ENCODE measurements at places on chromosomes 5 and 9.

GRCh38 chr5:157571357-157571827 lies 4.2 kb downstream of the ADAM19 start:
- DNase-seq, result no peak

GRCh38 chr9:82981552-82981951 lies 81.4 kb downstream of the RASEF start:
- no peak for DNase-seq

DNA sequence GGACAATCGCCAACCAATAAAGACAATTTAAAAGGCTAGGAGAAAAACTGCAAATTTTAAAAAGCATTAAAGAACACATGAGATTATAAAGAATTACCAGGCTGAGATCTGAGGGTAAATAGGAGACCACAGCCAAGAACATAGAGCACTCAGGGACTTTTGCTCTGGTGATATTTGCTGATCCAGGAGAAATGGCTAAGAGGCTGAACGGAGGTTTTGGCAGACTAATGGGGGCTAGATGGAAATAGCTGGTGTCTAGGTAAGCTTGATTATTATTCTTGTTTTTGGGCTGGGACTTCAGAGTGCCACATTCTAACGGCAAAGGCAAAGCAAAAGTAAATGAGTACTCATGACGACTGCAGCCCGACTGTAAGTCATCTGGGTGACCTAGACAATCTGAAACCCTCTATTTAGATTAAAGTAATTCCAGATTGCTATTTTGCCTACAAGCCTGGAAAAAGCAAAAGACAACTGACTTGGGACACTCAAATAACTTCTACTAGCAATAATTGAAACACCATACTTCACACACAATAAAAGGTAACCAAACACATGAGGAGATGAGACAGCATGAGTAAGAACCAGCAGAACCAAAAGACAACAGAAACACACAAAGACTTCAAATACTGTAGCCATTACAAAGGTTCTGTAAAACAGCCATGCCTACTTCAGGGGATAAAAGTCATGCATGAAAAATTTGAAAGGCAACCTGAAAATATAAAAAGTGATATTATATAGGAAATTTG lies 68.8 kb downstream of the JAKMIP2 start:
- DNase-seq, result no peak

DNA sequence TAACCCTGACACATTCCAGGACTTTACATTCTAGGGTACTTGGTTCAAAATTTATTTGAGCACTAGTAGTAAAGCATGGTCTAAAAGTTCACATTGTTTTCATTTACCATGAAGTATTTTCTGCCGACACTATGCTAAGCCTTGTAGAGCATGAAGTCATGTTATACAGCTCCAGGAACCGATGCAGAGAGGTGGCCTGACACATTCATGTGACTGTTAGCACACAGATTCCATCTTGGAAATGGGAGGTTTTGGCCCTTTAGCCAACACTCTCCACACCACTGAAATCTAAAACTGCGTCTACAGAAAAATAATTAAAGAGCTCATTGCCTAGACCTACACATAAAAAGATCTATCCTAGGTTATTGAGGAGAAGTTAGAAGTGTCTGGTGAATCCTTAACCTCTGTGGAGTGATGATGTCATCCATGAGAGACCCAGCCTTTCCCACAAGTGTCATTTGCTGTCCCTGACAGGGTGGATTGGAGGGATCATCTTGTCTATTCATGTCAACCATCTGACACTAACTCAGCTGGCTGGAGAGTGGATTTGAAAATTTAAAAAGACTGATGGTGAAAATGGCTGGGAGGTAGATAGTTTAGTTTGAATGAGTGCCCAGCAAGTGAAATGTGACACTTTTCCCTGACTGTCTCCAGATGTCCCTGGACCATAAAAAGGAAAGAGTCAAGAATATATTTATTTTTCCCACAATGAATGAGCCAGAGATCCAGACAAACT lies 1.3 kb downstream of the RANBP3L start:
- DNase-seq, result no peak

GRCh38 chr5:95920822-95921221 lies 40.8 kb downstream of the ELL2 start:
- no peak for DNase-seq

- DNase-seq, result no peak
Measured at GRCh38 chr9:136725612-136726011, 13.2 kb downstream of the DIPK1B start.

GRCh38 chr5:169758886-169759285 lies 121.8 kb downstream of the DOCK2 start:
- no peak for DNase-seq

DNA sequence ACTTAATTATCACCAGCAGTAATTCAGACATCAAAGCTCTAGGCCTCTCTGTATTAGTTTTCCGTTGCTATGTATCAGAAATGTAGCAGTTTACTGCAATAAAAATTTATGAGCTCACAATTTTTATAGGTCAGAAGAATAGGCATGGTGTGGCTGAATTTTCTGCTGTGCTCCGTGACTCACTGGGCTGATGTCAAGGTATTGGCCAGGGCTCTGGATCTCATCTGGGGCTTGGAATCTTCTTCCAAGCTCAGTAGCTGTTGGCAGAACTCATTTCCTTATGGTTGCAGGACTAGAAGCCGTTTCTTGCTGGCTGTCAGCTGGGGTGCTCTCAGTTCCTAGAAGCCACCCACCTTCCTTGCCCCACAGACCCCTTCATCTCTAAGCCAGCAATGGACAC lies 66.3 kb downstream of the PSAT1 start:
- no peak for DNase-seq

- no peak for DNase-seq
Measured at GRCh38 chr5:54553659-54554207, 36.2 kb downstream of the SNX18 start.

- no peak for DNase-seq
Measured at GRCh38 chr5:101024299-101024698, 121.2 kb upstream of the ST8SIA4 start.

GRCh38 chr5:15383469-15383868 lies 116.5 kb upstream of the FBXL7 start:
- no peak for DNase-seq

DNA sequence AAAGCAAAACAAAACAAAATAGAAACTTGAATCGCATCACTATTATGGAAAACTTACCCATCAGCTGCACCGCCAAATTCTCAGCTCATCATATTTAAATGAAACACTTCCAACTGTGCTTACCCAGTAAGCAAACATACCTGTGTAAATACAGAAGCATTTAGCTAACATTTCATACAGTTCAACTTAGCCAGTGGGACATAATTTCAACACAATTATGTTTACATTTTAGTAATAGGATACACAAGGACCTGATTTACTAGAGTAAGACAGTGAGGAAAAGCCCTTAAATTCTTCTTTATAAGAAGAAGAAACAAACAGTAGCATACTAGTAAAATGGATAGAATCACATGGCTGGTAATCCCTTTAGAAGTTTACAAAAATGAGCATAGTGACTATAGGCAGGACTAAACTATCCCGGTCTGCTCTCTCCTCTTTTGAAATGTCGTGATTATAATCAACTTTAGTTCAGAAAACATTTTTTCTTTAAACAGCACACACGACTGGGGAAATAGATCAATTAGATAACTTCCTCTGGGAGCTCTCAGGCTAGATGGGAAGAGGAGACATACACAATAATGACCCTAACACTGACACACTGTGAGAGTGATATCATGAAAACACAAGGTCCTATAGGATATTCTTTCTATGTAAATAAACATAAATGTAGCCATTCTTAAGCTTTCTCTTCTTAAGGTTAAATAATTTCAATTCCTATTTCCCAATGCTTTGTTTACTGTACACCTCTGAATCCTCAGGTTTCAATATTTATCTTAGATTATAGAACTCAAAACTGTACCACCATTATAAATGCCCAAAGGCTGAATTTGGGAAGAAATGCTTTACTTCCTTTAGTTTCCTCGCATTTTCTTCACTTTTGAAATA lies 15.9 kb upstream of the CDC20B start:
- no peak for DNase-seq

DNA sequence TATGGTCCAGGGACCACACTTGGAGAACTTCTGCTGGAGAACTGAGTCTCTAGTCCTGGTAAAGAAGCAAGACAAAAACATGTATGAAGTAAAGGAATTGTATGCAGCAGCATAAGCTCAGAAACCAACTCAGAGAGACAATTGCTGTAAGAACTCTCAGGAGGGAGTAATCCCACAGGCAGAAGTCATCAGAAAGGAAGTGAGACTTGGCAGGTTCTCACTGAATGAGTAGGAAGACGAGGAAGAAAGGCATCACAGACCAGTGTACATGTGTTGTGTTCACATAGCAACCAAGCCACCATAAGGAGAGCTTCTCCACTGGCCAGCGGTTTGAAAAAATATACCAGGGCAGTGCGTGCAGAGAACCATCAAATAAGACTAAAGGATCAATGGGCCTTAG lies 57.9 kb upstream of the FST start:
- DNase-seq, result no peak

GRCh38 chr9:131594906-131595665 lies 49.8 kb downstream of the PRRT1B start:
- no peak for DNase-seq

DNA sequence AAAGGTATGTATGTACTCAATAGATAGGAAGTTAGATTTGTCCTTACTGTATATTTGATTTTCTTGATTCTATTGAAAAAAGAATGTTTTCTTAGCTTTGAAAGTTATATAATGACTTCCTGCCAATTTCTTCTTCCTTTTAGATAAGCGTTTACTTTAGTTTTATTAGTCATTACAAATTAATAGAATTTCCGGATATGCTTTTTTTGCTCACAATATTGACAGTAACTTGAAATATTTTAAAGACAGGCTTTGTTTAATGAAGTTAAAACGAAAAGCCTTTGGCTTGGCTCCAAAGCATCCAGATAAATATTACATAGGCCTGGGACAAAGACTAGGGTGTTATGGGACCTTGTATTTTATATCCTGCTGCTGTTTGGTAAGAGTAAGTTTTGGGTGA lies 49.5 kb downstream of the CWC27 start:
- DNase-seq, result no peak

GRCh38 chr5:74482523-74482922 lies 158.0 kb downstream of the ENC1 start:
- DNase-seq, result no peak

- no peak for DNase-seq
Measured at GRCh38 chr5:134124289-134125038, 10.0 kb downstream of the TCF7 start.

DNA sequence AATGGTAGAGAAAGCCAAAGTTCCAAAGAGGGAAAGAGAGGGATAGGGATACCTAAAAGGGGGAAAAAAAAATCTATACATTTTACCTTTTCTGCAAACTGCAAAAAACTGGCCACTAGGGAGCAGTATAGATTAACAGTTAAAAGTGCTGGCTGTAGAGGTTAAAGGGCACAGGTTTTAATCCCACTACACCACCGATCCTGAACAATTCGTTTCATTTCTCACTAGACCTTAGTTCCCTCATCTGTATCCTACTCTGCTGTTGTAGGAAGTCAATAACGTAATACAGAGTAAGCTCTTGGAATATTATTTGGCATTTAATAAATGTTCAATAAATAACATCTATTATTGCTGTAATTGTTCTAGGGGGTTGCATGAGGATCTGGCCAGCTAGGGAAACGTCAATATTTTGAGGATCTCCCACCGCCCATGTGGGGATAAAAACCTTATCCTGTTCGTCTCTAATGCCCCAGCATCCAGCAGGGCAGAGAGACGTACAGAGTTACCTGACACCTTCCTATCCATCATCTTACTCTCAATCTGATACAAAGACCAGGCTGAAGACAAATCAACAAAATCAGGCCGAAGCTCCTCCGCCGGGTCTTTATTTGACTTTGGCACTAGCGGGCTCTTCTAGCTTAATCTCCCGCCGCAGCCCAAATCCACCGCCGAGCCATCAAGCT lies 757 bp downstream of the CDC26 start:
- no peak for DNase-seq

- no peak for DNase-seq
Measured at GRCh38 chr5:14490309-14490711, 91.3 kb upstream of the OTULINL start.

- no peak for DNase-seq
Measured at GRCh38 chr5:137470111-137470920, 28.8 kb downstream of the SPOCK1 start.

DNA sequence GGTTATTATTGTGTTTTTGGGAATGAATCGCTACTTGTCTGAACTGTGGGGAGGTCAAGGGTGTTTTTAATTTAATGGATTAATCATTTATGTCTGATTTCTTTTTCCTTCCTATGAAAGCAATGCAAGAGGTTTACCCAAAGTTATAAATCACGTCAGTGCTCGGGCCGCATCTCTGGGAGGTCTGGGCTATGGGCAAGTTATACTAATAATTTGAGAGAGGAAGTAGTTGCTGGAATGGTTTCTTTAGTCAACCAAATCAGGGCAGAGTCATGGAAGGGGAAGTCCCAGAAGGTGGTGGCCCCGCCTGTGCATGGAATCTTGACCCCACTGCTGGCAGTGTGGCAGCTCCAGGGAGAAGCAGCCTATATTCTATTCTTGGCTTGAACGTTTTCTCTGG lies 180.2 kb downstream of the HSPA4 start:
- no peak for DNase-seq

GRCh38 chr9:131833906-131834305 lies 94.0 kb upstream of the RAPGEF1 start:
- no peak for DNase-seq

DNA sequence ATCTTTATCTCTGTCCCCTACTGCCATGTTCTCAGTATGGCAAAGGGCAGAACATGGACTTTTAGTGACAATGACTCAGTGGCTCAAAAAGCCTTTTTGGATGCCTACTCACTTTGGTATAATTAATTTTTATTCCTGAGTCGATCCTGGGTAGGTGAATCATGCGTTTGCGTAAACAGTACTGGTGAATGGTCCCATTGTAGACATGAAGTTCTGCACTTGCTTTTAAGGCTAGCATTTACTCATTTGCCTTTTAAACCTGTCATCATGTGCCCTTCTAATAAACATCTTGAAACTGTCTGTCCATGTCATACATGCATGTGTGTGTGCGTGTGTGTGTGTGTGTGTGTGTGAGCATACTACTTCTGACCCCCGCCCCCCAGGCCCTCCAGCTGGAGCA lies 223.0 kb downstream of the AUH start:
- DNase-seq, result no peak

DNA sequence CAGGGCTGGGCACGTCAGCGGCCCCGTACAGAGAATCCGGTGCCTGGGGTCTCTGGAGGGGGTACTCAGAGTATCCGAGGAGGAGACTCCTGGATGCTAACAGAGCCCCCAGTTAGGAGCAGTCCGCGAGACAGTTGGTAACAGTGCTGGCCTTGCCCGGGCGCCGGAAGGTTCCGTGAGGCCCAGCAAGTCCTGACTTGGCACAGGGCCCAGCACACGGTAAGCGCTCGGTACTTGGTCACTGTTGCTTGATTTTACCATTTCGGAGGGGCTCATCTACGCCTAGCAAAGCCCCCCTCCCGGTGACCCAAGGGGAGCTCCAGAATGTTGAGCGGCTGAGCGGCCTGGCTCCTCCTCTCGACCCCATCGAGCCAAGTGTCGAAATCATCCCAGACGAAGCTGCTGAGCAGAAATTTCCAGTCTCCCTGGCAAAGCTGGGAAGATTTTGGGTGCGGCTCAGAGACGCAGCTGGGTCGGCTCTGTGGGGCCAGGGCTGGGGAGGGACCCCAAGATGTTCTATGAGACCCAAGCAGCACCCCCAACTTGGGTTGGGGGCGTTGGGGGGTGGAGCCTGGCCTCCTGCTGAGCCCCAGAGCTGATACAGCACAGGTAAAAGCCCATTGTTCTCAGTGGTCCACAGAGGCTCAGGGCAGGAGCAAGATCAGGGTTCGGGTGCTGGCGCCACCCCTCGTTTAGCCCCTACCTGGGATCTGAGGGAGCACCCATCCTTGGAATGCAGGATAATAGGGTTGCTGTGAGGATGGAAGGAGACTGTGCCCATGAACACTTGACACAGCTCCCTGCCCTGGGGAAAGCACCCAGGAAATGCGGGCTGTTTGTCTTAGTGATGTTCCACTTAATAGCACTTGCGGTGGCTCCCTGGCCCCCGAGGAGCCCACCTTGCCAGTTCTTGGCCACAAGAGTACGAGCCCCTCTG lies 137.2 kb downstream of the C9orf50 start:
- DNase-seq, result no peak

All from stimulated activated CD8-positive, alpha-beta memory T cell treated with anti-CD3 and anti-CD28 coated beads, Interleukin-2, amount 100 ng/mL, for 48 hours (primary cell).